Stimulated activated CD4-positive, alpha-beta T cell treated with anti-CD3 and anti-CD28 coated beads, Interleukin-1b, Interleukin-23, amount 100 ng/mL, for 1 hour (primary cell): ENCODE measurements at places on chromosomes 1 and 21.

GRCh38 chr1:71687376-71687775, 595.0 kb downstream of the NEGR1 start:
- no peak for DNase-seq

- no peak for DNase-seq
Observed at GRCh38 chr1:14851760-14852159, 253.3 kb downstream of the KAZN start.

DNA sequence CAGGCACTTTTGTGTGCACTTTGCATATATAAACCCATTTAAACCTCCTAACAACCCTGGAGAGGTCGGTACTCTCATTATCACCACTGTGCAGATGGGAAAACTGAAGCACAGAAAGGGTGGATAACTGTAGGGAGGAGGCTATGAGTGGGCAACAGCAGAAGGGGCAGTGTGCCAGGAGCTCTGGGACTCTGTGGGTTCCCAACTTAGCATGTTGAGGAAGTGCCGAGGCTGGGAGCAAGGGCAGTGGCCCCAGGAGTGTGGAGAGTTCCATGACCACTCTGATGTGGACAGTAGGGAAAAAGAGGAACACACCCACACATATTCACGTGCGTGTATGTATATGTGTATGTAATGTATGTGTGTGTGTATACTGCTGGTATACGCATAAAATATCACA, 25.7 kb upstream of the KCNC4 start:
- no peak for DNase-seq

DNA sequence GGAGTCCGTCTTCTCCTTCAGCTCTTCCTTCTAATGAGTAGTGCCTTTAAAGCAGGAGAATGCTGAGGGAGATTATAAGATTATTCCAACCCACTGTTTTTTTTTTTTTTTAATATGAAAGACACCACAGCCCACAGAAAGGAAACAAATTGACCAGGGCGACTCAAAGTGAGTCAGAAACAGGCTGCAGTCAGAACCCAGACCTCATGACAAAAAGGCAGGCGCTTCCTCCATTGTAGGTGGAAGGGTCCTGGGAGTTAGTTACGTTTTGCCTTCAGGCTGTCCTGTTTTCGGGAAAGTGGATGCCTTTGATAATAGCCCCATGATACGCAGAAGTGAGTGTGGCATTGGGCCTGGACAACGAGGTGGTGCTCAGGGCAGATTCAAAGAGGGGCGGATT, 21.0 kb downstream of the PLXNA2 start:
- DNase-seq: no peak

GRCh38 chr1:59243550-59243949, 53.3 kb upstream of the FGGY start:
- DNase-seq: no peak
